ENCODE measurements at places on chromosomes 13 and 19.

DNA sequence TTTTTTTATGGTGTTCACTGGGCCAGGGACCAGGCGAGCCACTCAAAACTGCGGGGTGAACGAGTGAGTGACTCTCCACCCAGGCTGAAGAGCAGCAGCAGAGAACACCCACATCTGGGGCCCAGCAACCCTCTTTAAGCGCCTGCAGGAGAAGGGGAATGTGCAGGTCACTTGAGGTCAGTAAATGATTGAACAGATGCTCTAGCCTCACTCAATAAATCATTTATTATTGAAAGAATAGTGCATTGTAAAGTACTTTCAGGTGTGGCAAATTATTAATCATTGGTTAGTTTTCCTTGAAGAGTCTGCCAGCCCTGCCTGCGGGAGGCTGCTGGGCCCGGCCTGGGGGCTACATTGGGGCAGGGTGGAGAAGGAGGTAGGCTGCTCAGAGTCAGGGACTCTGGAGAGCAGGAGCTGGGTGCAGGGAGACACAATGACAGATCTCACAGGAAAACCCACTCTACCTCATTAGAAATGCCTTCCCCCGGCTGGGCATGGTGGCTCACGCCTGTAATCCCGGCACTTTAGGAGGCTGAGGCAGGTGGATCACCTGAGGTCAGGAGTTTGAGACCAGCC is 42.5 kb downstream of the ABCC4 start:
- no peak for DNase-seq

- no peak for DNase-seq
Measured at GRCh38 chr19:16235811-16236652, 38.3 kb downstream of the AP1M1 start.

DNA sequence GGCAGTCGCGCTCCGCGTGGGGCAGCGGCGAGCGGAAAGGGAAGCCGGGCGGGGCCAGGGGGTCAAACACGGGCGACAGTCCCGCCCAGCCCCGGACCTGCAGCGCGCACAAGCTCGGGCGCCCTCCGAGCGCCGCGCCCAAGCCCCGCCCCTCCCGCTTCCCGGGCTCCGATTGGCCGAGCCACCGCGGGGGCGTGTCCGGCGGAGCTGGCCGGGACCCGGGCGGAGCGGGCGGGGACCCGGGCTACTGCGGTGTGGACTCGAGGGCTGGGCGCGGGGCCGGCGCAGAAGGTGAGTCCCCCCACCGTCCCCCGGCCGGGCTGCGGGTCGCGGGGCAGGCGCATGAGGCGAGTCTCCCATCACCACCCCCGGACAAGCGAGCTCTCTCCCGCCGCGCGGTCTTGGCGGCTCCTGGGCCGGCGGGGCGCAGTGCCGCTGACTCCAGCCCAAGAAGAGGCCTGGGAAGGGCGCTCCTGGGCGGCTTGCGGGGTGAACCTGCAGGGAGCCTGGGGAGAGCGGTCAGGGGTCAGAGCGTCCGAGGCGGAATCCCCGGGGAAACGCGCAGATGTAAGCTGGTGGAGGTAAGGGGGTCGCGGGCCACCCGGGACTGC is at the start of gene PLEKHF1:
Gene PLEKHF1 (plus strand): TSS at position 247 of the 611 bp plus-strand sequence. CDS start 8,379 bp downstream, outside the sequence.
- DNase-seq: peak; percentile 81

GRCh38 chr13:32019612-32020233 is 11.9 kb upstream of the FRY start:
- peak; percentile 67 for DNase-seq

DNA sequence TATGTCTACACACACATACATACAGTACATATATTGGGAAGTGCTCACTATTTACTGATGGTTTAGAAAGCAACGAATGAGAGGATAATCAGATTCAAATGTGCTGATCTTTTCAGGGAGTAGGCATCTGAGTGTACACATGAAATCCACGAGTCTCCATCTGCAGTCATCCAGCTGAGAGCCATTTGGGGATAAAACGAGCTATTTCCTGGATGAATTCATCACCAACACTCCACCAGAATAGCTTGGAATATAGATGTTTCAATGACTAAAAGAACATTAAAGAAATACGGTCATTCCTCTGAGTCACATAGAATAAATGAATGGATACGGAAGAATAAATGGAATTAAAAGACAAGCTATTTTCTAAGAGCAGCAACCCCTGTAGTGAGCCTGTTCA is 721.6 kb upstream of the ARGLU1 start:
- no peak for DNase-seq

- no peak for DNase-seq
Measured at GRCh38 chr13:92833071-92833470, 393.5 kb upstream of the GPC6 start.

DNA sequence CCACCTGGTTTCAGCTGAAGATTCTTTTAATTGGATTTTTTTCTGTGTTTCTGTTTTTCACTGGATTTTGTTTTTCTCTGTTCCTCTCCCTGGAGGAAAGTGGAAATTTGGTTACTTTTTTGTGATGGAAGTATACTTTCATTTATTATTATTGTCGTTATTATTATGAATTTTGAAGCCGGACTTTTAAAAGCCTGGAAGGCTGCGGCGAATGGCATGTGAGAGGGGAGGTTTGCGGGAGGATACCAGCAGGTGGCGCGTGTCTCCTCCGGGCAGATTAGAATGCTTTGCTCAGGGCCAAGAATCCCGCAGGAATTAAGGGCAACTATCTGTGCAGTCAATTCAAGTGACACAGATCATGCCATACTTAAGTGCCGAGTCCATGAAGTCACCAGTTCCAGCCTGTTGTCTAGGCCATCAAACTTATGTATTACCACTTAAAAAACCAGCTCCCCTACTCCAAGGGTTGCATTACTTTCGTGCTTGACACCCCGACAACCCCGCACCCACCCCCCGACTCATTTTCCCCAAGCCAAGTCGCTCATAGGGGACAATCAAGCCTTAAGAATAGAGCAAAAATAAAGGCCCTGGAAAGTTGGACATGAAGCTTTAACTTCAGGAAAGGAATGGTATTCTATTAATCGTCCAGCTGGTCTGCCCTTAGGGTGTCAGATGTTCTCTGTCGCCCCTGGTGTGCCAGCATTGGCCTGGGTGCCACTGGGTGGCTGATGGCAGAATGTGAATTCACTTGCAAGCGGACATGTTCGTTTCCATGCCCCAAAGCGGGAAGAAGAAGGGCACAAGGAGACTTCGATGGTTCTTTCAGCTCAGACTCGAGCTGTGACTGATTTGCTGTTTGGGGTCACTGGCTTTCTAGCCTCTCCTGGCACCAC is 1.3 kb upstream of the LRCH1 start:
- peak; percentile 66 for DNase-seq

- no peak for DNase-seq
Measured at GRCh38 chr19:34454091-34454490, 25.9 kb downstream of the UBA2 start.

DNA sequence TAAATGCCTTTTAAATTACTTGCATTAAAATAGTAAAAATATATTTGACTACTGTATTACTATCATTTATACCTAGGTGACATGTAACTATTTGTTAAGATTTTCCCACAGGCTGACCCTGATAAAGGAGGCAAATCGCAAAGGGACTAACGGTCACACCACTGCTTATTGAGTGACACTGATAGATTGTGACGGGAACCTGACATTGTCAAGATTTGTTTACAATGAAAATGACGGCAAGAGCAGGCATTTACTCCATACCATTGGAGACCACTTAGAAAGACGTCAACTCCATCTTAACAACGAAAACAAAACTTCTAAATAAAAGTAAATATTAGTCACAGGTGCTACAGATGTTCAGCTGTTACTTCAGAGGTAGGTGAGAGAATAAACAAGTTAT is 289.0 kb downstream of the DACH1 start:
- no peak for DNase-seq

DNA sequence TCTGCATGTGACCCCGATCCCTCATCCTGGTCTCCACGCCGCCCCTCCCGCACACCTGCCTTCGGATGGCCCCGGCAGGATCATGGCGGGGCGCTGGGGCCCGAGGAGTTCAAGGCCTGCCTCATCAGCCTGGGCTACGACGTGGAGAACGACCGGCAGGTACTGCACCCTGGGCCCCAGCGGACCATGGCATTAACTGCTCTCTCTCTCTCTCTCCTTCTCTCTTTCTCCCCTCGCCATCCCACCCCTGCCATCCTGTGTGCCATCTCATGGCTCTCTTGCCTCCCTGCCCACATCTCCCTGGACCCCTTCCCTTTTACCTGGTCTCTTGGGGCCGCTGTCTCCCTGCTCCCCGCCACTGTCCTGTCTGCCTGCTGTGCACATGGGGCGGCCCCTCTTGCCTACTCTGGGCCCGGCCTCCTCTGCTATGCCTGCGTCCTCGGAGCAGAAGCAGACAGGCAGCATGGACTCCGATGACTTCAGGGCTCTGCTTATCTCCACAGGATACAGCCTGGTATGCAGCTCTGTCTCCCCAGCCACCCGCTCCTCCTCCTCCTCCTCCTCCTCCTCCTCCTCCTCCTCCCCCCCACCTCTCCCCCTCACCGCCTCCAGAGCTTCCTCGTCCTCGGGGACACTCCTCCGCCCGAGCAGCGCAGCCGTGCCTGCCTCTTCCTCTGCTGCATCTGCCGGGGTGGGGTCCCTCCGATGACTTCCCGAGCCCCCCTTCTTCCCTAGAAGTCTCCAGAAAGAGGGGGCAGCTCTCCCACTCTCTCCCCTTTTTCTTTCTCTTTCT is 16.2 kb downstream of the CAPN12 start:
- DNase-seq: no peak

- peak; percentile 37 for DNase-seq
Measured at GRCh38 chr13:62085337-62086229, 669.9 kb upstream of the PCDH20 start.

DNA sequence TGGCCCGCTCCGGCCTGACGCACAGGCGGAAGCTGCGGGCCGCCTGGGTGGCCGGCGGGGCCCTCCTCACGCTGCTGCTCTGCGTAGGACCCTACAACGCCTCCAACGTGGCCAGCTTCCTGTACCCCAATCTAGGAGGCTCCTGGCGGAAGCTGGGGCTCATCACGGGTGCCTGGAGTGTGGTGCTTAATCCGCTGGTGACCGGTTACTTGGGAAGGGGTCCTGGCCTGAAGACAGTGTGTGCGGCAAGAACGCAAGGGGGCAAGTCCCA is 4.4 kb downstream of the FFAR1 start:
- no peak for DNase-seq

DNA sequence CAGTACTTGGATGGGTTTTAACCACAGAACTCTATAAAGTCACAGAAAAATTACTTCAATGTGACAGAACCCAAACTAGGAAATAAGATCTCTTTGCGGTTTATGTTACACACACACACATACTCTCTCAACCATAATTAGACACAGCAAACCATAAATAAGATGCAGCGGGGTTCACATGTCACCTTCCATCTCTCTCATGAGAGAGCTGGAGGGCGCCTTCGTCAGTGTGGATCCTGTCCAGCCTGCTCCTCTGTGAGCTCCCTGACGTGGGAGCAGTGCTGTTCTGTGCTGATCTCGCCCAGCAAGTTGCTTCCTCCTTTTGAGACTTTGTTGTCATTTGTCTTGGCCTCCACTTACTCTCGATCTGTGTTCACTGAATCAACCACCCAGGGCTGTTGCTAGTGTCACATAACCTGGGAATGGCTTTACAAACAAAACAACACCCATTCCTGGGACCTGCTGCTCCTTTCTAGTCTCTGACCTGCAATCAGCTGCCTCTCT is 204.9 kb upstream of the KL start:
- DNase-seq: no peak

GRCh38 chr13:79776531-79777295 is 295.8 kb downstream of the NDFIP2 start:
- no peak for DNase-seq

- no peak for DNase-seq
Measured at GRCh38 chr13:103618151-103618550, 551.9 kb upstream of the SLC10A2 start.

GRCh38 chr13:99123101-99124045 is 77.3 kb upstream of the UBAC2 start:
- DNase-seq: no peak

DNA sequence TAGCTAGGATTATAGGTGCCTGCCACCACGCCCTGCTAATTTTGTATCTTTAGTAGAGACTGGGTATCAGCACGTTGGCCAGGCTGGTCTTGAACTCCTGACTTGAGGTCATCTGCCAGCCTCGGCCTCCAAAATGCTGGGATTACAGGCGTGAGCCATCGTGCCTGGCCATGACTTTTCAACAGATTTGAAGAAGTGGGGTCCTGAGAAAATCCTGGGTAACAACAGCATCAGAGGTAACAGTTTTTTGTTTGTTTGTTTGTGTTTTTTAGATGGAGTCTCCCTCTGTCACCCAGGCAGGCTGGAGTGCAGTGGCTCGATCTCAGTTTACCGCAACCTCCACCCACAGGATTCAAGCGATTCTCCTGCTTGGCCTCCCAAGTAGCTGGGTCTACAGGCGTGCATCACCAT is 3.7 kb downstream of the JUNB start:
- DNase-seq: no peak

DNA sequence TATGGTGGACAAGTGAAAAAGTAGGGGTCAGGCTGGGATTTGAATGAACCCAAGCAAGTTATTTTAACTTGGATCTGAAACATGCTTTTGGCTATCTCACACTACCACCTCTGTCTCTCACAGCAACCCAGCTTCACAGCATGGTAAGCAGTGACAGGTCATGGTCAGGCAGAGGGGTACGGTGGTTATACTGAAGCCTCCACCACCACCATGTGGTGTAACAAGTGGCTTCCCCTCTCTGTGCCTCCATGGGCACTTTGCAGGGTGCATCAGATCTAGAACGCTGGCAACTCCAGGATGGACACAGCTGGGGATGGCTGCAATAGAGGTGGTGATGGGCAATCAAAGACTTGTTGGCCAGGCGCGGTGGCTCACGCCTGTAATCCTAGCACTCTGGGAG is 739 bp upstream of the TMEM145 start:
- no peak for DNase-seq

GRCh38 chr19:2503521-2504109 is 27.7 kb downstream of the GADD45B start:
- no peak for DNase-seq

DNA sequence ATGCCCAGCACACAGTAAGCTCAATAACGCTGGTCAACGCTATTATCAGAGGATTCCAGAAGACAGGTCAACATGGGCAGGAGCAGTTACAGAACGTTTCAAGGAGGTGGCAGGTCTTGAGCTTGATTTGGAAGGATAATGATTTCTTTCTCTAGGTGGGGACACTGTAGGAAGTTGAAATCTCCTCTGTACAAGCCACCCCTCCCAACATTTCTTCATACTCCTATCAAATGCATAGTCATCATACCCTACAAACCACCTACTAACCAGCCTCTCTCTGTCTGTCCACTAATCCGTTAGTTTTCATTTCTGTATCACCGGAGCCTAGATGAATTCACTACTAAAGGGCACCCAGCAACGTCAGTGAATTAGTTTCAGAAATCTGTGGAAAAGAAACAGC is 1.3 kb downstream of the ATP7B start:
- no peak for DNase-seq

DNA sequence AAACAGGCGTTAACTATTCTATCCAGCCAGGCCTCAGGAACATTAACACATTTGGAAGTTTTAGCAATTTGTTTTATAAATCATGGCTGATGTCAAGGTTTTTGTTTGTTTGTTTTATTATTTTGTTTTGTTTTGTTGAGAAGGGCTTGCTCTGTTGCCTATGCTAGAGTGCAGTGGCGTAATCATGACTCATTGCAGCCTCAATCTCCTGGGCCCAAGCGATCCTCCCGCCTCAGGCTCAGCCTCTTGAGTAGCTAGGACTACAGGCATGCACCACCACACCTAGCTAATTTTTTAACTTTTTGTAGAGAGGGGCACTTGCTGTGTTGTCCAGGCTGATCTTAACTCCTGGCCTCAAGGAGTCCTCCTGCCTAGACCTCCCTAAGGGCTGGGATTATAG is 28.3 kb downstream of the NUP58 start:
- DNase-seq: no peak

Measured in pons (tissue), 1 donor.